Substantia nigra (tissue), 51 donors: ENCODE measurements at places on chromosomes 7 and 10.

DNA sequence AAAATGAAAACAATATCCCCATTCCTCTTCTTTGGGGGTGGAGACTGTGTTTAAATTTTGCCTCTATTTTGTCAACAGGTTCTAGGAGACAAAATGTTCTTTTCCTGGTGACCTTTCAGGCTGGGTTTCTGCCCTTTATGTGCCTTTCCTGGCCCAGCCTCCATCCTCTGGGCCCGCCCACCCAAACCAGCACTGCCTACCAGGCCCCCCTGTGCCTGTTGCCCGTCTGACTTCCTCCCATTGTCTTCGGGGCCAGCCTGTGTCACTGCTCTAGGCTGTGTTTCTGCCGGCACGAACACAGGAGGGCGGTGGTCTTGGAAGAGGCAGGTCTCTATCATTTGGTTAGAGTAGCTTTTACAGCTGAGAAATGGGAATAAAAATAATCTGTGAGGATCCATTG lies 13.9 kb downstream of the TSPAN14 start:
- peak; percentile 72 for DNase-seq

GRCh38 chr7:31935124-31936054 lies 134.8 kb downstream of the PDE1C start:
- DNase-seq, result no peak

GRCh38 chr7:12590559-12590958 lies 20.0 kb downstream of the SCIN start:
- no peak for DNase-seq

GRCh38 chr7:43220250-43220649 lies 107.8 kb downstream of the HECW1 start:
- DNase-seq, result no peak

DNA sequence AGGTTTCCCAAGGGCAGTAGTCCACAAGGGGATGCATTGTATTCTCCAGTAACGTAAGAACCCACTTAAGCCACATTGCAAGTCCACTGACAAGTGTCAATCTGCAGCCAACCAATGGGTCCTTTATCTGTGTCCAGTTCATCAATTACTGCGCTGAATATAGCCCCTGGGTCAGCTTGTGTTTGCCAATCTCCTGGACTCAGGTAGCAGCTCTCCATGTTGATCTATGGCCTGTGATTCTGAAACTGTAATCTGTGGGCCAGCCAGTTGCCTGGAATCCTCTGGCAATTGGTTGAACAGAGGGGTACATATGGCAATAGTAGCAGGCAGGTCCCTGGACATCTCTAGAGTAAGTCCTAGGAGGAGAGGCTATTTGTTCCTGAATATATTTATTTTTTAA lies 8.8 kb upstream of the TMEM248 start:
- no peak for DNase-seq

DNA sequence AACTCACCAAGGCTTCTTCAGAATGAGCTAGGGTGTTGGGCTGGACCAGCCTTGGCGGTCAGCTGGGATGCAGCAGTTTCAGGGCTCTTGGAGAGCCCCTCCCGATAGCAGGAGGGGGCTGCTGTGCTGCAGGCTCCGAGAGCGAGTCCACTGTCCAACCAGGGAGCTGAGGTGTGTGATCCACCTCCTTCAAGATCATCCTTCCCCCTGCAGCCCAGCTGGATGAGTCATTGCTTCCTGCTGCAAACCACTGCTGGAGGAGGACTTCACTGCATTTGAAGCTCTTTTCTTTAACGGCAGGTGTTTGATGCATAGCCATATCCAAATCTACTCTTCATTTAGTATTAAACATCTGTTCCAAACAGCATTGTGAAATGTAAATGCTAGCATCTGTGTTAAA lies 54.2 kb upstream of the EBF3 start:
- DNase-seq, result no peak

GRCh38 chr7:79454361-79454960 lies 994 bp upstream of the MAGI2 start:
- DNase-seq, result peak; percentile 54

DNA sequence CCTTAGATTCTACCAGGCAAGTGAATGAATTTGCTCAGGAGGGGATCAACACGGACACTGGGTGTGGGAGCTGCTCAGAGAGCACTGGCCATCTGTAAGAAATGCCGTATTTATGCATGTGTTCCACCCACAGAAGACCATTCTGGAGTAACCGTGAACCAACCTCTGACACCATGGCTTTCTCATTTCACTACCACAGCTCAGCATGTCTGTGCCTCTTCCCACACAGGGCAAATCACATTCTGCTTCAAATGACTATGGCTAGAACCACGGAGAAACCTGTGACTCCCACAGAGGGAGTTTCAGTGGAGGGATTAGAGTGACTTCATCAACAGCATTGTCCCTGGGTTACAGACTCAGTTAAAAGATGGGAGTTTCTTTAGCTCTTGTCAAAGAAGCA lies 893.4 kb downstream of the XPNPEP1 start:
- DNase-seq, result no peak

- no peak for DNase-seq
These were observed 330.0 kb upstream of the FOXK1 start for GRCh38 chr7:4352069-4352468.

- DNase-seq, result peak; percentile 66
These were observed 163.4 kb downstream of the RAPGEF5 start for GRCh38 chr7:22193450-22193983.

GRCh38 chr7:121259826-121260225 lies 69.0 kb upstream of the WNT16 start:
- DNase-seq, result no peak

- DNase-seq, result no peak
These were observed 240.1 kb downstream of the TRIL start for GRCh38 chr7:28718055-28718481.

GRCh38 chr7:53604201-53604600 lies 568.8 kb downstream of the POM121L12 start:
- no peak for DNase-seq

DNA sequence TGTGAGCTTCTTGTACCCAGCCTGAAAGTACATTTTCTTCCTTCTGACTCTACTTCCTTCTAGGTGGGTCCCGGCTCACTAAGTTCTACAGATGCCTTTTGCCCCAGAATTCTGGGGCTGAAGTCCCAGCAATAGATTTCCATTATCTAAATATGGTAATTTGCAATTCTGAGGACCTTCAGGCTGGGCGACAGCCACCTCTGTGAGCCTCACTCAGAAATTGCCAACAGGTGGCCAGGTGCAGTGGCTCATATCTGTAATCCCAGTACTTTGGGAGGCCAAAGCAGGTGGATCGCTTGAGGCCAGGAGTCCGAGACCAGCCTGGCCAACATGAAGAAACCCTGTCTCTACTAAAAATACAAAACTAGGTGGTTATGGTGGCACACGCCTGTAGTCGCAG lies 23.7 kb downstream of the CREM start:
- DNase-seq, result no peak

- no peak for DNase-seq
These were observed 121.6 kb upstream of the LYZL2 start for GRCh38 chr10:30750971-30751677.

DNA sequence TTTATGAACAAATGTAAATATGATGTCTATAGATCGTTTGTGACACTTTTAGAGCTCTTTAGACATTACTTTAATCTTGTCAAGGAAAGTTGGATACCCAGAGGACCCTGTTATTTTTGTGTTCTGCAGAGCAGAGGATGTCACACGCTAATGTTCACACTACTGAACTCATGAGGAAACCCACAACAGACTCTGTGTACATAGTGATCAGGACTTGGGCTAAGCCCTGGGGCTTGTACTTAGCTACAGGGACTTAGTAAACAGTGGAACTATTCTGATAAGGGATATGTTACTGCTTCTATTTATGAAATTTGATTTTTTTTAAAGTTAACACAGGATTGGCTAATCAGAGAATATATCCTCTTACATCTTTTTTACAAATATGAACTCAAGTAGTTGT lies 36.1 kb upstream of the ZNF518A start:
- no peak for DNase-seq

DNA sequence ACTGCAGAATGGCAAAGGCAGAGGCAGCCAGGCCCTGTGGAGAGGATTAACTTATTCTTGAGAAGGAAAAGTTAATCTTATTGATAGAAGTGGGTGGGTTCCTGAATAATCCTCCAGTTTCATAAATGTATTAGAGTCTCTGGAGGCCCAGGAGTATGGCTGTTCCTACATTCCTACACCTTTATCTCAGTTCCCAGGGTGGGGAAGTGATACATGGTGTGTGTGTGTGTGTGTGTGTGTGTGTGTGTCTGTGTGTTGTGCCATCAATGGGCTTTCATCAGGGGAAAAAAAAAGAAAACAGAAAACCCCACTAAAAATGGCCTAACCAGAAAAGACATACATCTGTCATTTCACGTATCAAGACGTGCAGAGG lies 22.0 kb upstream of the GSDME start:
- no peak for DNase-seq

GRCh38 chr7:85730012-85730411 lies 543.2 kb upstream of the SEMA3D start:
- DNase-seq, result no peak

GRCh38 chr10:93938140-93938539 lies 44.4 kb downstream of the SLC35G1 start:
- no peak for DNase-seq

DNA sequence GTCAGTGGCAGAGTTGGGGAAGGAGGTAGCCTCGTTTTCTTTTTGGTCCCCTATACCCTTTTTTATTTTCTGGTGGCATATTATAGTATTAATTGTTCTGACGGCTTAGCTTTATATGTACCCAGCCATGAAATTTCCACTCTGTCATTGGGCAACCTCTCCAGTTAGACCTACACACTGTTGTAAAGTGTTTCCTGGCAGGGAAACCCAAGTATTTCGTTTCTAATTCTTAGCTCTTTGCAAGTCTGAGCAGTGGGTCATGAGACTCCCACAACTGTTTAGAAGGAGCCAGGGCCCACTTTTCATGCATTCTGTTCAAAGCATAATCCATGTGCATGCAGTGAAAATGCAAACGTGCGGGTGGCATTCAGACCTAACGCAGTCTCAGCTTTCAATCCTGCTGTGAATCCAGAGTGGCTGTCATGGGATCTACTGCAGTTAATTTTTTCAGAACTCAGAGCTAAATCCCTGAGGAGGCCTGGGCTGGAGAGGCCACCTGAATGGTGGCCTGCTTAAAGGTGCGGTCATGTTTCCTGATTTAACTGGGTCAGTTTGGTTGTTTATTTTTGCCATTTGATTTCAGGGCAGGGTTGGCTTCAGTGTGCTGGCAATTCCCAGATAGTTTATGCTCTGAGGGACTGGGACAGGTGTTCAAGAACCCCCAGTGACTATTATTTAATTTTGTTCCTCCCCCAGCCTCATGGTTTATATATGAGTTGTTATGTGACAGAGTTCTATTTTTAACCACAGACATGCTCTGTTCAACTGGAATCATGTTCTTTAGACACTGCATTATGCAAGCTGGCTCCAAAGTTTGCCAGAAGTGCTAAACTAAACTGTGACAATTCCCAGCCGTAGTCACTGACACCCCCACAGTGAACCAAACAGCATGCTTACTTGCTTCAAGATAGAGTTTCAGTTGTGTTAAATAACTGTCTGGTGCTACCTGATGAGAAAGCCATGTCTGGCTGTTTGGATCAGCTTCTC lies 27.4 kb upstream of the SYPL1 start:
- no peak for DNase-seq

GRCh38 chr7:48421357-48421756 lies 250.1 kb downstream of the ABCA13 start:
- DNase-seq, result no peak

DNA sequence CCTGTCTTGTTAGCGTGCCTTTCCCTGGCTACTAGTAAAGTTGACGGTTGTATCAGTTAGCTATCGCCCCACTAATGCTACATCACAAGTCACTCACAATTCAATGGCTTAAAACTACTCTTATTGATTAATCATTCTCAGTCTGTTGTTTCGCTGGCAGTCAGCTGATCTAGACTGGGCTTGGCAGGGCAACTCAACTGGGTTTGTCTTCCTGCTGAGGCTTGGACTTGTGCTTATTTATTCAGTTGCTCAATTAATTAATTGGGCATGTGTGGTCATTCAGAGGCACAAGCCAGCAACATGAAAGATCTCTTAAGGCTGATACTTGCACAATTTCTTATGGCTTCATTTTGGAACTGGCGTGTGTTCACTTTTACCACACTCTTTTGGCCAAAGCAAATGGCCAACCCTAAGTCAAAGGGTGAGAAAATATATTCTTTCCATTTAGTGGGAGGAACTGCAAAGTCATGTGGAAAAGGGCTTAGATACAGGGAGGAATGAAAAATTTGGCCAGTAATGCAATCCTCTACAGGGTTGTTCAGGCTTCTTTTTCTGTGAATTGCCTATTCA lies 333.5 kb downstream of the GPR37 start:
- DNase-seq, result no peak

- no peak for DNase-seq
These were observed 2.1 kb upstream of the H2AZ2 start for GRCh38 chr7:44849885-44850544.

DNA sequence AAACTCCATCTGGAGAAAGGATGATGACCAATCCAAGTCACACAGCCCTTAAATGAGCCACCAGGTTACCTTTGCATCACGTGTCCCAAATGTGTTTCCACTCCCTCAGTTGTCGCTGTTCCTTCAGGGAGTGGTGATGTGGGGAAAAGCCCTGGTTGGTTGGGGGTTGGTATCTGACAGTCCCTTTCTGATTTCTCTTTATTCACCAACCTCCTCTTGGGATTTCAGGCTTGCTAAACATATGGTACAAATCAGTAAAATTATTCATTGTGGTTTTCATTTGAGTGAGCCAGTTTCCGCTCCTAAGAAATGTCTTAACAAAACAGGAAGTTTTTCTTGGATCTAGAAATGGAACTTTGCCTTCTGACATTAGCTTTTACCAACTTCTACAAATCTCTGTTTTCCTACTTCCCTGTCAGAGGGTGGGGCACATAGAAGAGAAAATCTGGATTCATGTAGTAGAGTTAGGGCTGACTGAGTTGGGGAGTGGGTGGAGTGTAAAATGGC lies 40.0 kb upstream of the KMT2E start:
- no peak for DNase-seq

- no peak for DNase-seq
These were observed 25.3 kb upstream of the PPIF start for GRCh38 chr10:79321951-79322350.

DNA sequence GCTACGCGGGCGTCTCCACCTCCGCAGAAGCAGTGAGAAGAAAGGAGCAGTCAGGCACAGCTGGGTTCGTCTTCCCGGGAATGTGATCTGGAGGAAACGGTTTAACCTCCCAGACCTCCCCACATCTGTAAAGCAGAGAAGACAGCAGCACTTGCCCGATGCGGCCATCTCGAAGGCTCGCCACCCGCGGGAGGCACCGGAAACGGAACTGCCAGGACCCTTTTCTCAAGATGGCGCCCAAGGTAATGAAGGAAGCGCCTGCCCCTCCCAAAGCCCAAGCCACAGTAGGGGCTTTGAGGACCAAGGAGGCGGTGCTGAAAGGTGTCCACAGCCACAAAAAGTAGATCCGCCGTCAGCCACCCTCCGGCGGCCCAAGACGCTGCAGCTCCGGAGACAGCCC lies 41.7 kb downstream of the ASB13 start:
- no peak for DNase-seq
